AML-193 (cell line): ENCODE measurements at places on chromosomes 16 and 17.

DNA sequence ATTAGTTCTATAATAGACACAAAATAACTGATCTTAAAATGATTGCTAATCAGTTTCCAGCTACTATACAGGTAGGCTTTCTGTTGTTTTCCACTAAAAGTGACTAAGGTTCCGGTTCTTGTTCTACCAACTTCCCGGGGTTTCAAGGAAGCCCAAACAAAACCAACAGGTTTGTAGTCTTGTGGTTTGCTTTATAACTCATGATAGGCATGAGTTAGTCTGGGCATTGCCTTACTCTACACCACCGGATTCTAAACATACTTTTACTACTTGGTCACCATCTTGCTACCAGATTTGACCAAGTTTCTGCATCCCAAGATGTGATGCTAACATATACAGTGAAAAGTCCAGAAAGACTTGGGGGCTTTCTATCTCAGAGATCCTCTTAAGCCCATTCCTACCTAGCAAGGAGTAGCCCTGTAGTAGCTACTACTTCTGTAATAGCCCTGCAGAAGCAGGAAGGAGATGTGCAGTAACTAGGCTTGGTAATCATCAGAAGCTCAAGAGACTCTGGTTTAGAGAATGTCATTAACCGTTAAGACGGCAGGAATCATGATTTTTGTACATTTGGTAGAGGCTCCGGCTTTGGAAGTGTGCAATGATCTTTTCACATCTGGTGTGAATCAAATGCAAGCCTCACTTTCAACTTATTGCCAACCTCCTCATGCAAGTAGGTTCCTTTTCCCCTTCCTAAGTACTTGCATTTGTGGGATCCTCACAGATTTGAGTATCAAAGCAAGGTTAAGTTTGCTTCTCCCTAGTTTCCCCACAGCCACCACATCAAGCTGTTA lies 1.6 kb downstream of the FAM117A start:
- DNase-seq: no peak

GRCh38 chr17:57555636-57556175 lies 189.4 kb downstream of the CCDC182 start:
- DNase-seq: no peak

DNA sequence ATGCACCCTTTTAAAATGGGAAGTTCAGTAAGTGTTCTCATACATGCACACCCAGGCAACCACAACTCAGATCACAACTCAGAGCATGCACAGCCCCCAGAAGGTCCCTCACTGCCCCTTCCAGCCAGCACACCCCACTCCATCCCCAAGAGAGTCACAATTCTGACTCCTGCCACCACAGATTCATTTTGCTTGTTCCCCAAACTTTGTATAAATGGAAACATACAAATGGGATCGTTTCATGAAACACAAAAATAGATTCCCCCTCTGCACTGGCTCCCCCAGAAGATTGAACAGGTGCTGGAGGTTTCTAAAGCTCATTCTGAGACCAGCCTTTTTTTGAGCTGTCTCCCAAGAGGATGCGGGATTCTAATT lies 3.3 kb upstream of the TNFRSF13B start:
- no peak for DNase-seq

- DNase-seq: no peak
Measured at GRCh38 chr16:53884748-53885147, 180.8 kb downstream of the FTO start.

- no peak for DNase-seq
Measured at GRCh38 chr17:19686400-19687090, 29.8 kb downstream of the SLC47A2 start.

DNA sequence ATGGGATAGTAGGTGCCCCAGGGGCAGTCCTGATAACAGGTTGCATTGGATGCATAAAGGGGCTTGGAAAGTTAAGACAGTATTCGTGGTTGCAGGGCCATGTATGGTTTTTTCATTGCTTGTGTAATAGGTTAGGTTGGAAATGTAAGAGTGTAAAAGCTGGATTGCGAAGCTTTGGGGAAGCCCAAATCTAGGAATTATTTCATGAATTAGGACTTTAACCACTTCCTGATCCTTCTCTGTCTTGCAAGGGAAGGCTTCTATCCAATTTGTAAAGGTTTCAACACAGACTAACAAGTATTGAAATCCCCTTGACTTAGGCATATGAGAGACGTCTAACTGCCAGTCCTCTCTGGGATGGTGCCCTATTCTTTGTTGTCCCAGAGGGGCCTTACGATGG lies 7.8 kb upstream of the CCL17 start:
- no peak for DNase-seq

- no peak for DNase-seq
Measured at GRCh38 chr17:74761419-74761818, 13.0 kb downstream of the NHERF1 start.

DNA sequence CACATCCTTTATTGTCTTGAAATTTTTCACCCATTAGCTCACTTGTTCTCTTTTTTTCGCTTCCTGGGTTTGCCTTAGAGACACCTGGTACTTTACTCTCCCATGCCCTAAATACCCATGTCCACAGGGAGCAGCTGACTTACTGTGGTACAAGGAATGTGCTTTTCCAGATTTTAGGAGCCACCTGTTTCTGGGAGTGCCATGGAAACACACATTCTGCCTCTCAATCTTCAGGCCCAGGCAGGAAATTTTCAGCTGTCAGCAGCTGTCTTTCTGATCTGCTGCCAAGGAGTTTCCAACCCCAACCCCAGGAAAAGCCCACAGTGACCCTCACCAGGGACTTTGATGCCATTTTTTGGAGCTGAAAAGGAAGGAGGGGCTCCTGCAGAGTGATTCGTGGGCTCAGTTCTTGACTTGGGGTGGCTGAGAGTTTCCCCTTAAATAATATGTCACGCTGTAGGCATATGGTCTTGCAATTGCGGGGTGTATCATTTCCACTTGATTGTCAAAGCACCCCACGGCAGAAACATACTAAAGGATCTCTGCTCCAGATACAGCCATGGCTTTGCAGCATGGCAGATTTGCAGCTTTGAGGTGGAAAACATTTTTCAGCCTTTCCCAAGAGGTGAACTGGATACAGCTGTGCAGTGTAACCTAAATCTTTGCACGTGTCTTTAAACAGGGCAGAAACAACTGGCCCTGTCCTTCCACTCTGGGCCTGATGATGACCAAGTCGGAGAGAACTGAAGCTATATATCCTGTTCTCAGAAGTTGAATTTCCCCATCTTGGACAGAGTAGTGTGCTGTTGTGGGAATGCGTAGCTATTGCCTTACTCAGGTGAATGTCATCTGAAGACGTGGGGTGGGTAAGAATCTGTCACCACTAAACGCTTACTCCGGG lies 19.2 kb downstream of the RBFOX1 start:
- no peak for DNase-seq

- no peak for DNase-seq
Measured at GRCh38 chr16:62060089-62060488, 23.9 kb upstream of the CDH8 start.

GRCh38 chr17:73548620-73549311 lies 95.5 kb downstream of the SDK2 start:
- DNase-seq: no peak
